ENCODE measurements at places on chromosomes 6 and 20. TPM values are rescaled to one million over a fixed set of nuclear protein-coding genes. Genes with fewer than 3 reads are reported as not detected.

Gene ZFP64
- polyA plus RNA-seq: 5.1 TPM

Gene HMGCLL1
- polyA plus RNA-seq: 54.2 TPM

Gene RNF182
- polyA plus RNA-seq: 8.0 TPM

Gene PHACTR3
- polyA plus RNA-seq: 1.3 TPM

Gene CST4
- not detected for polyA plus RNA-seq

Gene SALL4
- polyA plus RNA-seq: 1.1 TPM

Gene PMEPA1
- polyA plus RNA-seq: 5.0 TPM

Gene FGD2
- not detected for polyA plus RNA-seq

All from neural cell (in vitro differentiated cells).